Central memory CD8-positive, alpha-beta T cell (primary cell): ENCODE measurements at places on chromosomes 2 and 18.

- DNase-seq: no peak
Measured at GRCh38 chr2:60512062-60512622, 41.3 kb downstream of the BCL11A start.

DNA sequence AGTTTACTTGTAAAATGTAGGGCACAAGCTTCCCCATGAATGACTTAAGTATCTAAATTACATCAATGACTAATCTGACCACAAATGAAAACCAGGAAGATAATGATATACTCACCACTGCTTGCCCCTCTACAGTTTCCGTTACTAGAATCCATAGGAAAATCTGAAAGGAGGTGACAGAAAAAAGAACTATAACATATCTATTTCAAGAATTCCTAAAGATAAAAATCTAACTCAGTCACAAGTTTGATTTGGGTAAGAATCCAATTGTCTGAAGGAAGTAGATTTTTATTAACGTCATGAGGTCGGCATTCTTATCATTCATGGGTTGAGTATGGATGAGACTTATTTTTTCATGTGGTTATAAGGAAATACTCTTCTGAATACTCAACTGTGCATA, 7.8 kb downstream of the FRZB start:
- DNase-seq: no peak

- no peak for DNase-seq
Measured at GRCh38 chr2:85439986-85440385, 21.5 kb downstream of the SH2D6 start.

- no peak for DNase-seq
Measured at GRCh38 chr2:2524348-2524941, 193.4 kb upstream of the MYT1L start.

DNA sequence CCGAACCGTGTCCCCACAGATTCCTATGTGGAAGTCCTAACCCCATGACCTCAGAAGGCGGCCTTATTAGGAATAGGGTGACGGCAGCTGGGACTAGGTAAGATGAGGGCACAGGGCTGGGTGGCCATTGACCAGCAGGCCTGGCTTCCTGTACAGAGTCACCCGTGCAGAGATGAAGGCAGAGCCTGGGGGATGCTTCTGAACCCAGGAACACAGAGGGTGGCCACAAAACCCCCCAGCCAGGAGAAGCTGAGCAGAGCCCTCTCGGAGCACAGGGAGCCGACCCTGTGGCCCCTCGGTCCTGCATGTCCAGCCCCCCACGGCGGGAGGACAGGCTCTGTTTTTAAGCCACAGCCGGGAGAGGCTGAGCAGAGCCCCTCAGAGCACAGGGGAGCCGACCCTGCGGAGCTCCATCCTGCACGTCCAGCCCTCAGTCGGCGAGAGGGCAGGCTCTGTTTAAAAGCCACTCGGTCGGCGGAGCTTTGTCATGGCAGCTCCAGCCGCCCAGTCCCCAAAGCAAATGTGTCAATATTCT, 2.7 kb downstream of the PDCD1 start:
- DNase-seq: no peak

GRCh38 chr2:42363413-42363812, 2.4 kb upstream of the COX7A2L start:
- DNase-seq: no peak

DNA sequence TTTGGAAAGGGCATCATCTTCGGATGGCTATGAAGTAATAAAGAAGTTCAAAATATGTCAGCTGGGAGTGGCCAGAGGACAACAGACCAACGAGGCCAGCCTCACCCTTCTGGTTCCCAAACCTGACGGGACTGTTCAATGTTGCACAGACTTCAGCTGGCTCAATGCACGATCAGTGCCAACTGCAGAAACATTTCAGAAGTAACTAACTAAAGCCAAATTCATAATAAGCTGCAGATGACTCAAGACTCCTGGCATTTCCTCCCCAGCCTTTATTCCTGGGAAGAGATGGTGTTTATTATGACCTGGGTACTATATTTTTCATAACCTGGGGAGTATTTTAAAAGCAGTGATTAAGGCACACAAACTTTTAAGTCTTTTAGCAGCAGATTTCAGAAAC, 3.8 kb upstream of the ATP6V1C2 start:
- no peak for DNase-seq

DNA sequence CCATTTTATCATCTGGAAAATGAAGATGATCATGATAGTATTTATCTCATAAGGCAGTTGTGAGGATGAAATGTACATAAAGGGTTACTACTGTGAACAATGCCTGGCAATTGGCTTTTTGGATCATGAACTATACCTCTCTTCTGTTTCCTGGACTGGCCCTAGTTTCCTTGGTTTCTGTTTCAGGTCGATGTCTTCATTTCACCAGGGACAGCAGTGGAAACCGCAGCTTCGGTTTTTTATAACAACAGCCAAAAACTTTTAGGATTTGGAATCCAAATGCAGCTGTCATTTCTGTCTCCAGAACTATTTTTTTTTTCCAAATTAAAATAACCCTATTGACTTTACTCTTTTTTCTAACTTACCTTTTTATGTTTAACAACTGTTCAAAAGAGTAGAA, 425.1 kb downstream of the RND3 start:
- no peak for DNase-seq

GRCh38 chr2:82740527-82740926, 1718.6 kb downstream of the SUCLG1 start:
- DNase-seq: no peak

DNA sequence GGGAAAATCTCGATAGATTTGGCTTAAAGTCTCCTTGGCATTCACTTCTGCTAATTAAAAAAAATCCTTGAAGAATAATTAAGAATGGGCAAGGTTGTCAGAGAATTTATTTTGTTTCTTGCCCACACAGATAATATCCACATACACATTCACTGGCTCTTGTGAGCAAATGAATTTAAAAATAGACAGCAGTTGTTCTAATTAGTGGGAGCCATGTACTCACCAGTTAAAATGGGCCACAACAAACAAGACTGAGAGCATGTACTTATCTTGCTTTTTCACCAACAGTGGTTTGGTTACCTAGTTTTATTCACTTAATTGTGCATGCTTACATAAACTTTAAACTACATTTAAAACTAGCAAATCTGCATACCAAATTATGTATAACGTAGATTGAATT, 53.5 kb downstream of the TMEM182 start:
- no peak for DNase-seq

DNA sequence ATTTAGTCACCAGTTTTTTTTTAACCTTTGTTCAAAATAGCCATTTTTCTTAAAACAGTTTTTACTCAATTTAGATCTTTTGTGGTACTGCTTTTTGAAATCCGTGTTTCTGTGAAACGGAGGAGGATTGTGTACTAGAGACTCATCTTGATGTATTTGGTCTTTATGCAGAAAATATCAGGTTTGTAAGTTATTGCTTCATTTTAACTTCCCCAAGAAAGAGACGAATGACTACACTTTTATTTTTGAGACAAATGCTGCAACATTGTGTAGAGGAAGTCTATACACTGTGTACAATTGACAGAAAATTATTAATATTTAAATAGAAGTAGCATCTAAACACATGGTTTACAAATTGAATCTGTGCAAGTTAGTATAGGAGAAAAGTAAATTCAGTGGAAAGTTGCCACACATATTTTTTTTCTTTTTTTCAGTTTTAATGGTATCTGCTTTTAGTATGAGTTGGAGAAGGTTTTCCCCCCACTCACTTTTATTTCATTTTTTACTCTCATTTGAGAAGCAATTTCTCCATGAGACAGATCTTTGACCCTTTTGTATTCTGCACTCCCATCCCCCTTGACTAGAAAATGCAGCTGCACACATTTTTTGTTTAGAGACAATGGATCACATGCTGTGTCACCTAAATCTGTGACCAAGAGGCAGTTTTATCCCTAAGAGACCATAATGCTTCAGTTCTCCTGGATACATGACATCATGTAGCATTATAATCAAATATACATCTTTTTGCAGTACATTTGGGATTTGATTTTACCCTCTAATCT, 200.8 kb upstream of the STON1 start:
- no peak for DNase-seq

DNA sequence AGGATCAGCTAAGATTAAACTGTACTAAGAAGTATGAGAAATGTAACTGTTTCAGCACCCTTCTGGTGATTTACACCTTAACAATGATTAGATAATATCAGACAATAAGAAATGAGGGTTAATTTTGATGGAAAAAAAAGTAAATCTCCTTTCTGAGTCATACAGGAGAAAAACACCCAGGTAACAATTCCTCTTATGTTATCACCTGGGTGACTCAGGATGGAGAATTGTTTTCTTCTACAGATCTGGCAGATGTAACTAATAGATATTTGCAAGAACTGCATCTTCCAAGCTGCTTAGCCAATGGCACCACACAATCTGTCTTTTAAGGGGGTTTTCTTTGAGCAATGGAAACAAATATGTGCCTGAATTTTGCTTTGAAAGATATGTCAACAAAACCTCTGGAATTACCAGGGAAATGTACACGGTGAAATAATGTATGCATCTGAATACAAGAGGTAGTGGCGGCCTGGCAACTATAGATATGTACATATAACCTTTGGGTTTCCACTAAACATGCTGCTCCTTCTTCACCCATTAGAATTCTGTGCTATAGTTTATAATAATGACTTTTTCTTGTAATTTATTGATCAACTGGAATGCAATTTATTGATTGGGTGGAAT, 407.9 kb downstream of the CPS1 start:
- no peak for DNase-seq

DNA sequence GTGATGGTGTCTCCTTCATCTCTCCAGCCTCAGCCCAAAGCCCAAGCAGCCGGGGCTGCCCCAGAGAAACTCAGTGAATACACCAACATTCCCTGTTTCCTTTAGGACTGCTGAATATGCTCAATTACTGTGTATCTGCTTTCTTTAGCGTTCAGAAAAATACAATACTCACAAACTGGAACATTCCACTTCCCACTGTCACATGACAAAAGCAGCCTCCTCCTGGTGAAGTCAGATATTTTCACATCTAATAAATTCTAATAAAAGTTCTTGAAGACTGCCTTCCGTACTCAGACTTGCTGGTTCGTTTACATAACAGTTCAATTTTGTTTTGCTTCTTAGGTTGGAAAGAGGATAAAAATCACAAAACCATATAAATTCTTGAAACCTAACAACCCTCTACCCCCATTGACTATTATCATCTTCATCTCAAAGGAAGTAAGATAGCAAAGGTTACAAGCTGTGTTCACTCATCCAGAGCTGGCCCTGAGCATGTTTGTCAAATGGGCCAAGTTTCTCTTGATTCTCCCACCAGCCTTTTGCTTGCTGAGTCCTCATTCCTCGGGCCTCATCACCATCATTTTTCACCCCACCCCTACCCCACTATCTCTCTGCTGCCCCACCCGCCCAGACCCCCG, 190.8 kb upstream of the HNRNPA3 start:
- DNase-seq: no peak

DNA sequence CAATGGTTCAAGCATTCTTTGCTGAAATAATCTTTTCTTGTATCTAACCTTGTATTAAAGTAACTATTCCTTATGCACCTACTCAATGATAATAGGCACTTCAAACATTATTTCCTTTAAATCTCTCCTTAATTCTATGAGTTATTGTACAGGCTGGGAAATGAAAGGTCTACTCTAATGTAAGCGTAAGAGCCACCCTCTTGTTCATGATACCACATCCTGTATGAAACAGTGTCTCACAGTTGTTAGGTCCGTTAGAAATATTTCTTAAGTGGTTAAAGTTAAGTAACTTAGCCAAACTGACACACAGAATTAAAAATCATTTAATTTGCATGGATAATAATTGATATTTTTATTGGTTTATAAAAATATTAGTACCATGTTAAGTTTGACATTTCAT, 162.5 kb upstream of the RPRM start:
- DNase-seq: no peak

- no peak for DNase-seq
Measured at GRCh38 chr2:216017365-216017764, 4.0 kb upstream of the MREG start.

- no peak for DNase-seq
Measured at GRCh38 chr2:234491897-234492296, 5.0 kb downstream of the ARL4C start.
